Esophagus muscularis mucosa (tissue), 4 donors: ENCODE measurements at places on chromosomes 6 and 20. TPM values are rescaled to one million over a fixed set of nuclear protein-coding genes. Genes with fewer than 3 reads are reported as not detected.

The PGC gene
- total RNA-seq, result not detected

- DNase-seq, result no peak
Measured at GRCh38 chr20:13121840-13122515, 99.1 kb upstream of the ISM1 start.

DNA sequence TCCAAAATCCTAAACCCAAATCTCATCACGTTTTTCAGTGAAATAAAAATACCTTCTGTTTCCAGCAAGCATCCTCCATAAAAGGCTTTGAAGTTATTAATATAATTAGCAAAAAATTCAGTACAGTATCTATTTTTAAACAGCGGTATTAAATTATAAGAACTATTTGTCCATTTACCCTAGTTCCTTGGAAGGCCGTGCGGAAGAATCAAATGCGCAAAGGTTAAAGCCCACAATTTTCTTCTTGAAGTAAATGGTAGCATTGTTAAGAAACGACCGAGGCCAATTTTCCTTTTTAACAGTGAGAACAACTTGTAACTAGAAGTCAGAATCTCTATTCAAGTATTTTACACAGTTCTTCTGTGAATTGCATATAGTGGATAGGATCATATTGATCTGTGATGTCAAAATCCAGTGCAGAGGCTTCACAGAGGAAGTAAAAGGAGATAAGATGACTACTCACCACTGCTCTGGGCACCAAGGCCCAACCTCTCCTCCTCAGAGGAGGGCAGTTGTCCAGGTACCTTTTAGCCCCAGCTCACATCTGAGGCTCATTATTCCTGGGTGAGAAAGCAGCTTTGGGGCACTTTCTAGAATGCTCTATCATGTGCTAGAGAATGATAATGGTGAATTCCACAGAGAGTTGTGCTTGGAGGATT, 36.3 kb downstream of the TNFAIP3 start:
- no peak for DNase-seq

DNA sequence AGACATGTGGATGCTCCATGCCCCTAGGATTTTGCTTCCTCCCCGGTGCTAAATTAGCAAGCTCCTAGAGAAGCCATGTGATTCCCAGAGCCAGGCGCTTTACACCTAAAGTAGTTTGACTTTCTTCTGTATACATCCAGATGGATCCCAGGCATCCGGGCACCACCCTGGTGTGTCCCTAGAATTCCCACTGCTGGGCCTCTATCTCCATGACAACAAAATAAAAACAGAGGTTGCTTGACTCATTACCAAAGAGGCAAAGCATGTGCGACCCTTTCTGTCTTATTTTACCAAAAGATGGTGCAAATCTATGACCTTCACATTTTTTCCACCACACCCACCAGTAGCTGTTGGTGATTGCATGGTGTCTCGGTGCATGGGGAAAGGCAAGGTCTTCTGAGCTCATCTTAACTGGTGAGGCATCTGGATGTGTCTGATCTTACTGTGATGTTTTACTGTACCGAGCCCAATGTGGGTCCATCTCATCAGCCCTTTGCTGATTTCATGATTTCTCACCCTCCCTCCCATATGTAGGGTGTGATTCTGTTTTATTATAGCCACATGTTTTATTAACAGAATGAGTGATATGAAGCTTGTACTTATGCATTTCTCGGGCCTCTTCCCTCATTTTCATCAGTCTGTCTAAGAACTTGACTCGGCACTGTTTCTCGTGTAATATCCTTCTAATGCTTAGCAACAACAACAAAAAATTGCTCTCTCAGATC, 27.4 kb upstream of the VAPB start:
- no peak for DNase-seq

DNA sequence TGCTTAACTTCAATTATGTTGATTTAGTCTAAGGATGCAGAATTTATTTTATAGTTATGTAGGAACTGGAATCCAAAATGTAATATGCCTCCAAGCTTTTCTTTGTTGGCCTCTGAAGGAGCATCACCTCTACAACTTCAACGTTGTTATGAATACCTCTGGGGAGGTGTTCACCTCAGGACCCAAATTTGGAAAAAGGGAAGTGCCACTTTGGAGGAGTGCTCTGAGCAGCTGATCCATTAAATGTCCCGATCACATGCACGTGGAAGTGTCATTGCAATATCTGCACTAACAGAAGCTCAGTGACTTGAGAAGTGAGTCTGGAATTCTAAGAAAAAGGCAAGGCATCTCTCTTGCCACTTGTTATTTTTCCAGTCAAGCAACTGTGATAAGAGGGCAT, 22.2 kb upstream of the SLC17A3 start:
- no peak for DNase-seq

The PHF10 gene
- 77.4 TPM for total RNA-seq

GRCh38 chr6:116971959-116972358, 94.9 kb downstream of the RFX6 start:
- DNase-seq, result no peak

- no peak for DNase-seq
Measured at GRCh38 chr20:33234050-33234449, 1.7 kb upstream of the BPIFA1 start.

The TMEM170B gene
- 8.6 TPM for total RNA-seq

DNA sequence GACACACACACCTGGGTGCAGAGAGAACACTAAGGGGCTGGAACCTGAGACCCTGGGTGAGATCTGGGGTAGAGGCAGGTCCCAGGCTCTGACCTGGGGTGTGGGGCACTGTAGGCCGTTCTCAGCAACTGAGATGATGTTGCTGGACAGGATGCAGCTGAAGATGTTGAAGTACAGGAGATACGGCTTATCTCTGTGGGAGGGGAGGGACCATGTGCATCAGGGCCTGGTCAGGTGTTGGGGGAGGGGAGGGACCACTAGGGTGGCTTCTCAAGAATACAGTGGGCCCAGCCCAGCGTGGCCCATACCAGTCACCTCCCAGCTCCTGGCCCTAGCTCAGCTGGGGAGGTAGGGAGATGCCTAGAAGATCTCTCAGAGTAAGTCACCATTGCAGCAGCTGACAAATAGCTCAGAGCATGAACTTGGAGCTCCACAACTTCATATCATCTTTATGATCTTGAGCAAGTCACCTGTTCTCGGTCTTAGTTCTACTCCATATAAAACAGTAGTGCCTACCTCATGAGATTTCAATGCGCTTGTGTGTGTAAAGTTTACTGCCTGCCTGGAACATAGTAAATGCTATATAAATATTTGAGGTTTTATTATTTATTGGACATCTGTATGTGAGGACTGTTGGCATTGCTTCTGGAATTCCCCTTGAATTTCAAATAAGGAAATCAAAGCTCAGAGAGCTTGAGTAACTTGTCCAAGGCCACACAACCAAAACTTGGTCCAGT, 3.8 kb downstream of the SLC44A4 start:
- no peak for DNase-seq

The AIF1 gene
- total RNA-seq, result 9.4 TPM

- DNase-seq, result no peak
Measured at GRCh38 chr6:166467436-166468000, 84.8 kb upstream of the MPC1 start.

- DNase-seq, result no peak
Measured at GRCh38 chr6:156780962-156781853, 4.0 kb downstream of the ARID1B start.

DNA sequence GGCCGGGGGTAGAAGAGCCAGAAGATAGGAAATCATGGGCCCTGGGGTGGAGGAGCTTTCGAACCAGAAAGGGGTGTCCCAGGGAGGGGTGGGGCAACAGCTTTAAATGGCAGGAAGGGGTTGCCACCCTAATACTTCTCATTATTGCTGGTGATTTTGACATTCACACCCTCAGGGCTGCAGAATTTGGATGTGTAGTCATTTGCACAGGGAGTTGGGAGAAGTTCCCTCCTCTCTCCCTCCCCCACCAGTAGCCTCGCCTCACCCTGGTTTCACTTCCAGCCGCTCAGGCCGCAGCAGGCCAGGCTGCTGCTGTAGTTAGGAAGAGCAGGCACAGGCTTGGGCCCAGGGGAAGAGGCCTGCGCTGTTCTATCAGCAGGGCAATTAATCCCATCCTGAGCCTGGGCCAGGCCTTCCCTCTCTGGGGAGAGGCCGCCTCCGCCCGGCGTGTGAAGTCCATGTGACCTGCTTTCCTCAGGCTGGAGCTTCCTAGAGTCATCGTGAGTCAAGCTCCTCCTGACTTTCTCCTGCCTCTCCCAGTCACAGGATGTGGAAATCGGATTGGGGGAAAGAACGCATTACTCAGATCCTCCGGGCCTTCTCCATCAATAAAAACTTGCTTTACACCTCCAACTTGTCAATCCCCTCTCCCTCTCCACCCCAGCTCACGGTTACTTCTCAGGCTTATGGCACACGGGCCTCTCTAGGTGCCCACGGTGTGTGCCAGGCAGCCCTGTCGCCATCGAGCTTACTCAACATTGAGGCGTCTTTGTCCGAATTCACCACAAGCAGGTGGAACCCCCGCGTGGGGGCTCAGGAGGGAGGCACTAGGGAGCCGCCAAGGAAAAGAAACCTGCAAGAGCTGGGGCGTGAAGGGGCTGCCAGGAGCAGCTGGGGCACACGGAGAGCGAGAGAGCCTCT, 7.8 kb downstream of the ADTRP start:
- peak; percentile 95 for DNase-seq

The OR12D3 gene
- total RNA-seq, result not detected

- no peak for DNase-seq
Measured at GRCh38 chr6:35401514-35401913, 50.6 kb upstream of the FANCE start.

- no peak for DNase-seq
Measured at GRCh38 chr6:117521791-117522502, 39.5 kb downstream of the DCBLD1 start.

The CYP39A1 gene
- total RNA-seq, result 7.1 TPM

DNA sequence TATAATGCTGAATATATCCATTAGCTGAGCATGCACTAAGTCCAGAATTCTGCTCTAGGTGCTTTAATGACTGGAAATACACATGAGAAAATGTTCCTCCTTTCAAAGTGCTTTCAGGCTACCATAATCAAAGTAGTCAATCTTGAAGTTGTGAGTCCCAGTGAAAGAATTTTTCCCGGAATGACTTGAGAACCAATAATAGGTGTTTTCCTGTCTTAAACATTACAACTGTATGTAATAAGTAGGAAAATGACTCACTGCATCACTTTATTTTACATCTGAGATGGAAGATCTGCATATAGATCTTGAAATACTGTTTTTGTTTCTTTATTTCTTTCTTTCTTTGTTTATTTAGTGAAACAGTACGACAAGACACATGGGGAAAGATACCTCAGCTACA, 437.4 kb upstream of the JAG1 start:
- no peak for DNase-seq

- DNase-seq, result no peak
Measured at GRCh38 chr6:135014353-135014832, 40.2 kb downstream of the HBS1L start.

- no peak for DNase-seq
Measured at GRCh38 chr6:45800911-45801310, 214.7 kb downstream of the CLIC5 start.

The FOXC1 gene
- 8.7 TPM for total RNA-seq

DNA sequence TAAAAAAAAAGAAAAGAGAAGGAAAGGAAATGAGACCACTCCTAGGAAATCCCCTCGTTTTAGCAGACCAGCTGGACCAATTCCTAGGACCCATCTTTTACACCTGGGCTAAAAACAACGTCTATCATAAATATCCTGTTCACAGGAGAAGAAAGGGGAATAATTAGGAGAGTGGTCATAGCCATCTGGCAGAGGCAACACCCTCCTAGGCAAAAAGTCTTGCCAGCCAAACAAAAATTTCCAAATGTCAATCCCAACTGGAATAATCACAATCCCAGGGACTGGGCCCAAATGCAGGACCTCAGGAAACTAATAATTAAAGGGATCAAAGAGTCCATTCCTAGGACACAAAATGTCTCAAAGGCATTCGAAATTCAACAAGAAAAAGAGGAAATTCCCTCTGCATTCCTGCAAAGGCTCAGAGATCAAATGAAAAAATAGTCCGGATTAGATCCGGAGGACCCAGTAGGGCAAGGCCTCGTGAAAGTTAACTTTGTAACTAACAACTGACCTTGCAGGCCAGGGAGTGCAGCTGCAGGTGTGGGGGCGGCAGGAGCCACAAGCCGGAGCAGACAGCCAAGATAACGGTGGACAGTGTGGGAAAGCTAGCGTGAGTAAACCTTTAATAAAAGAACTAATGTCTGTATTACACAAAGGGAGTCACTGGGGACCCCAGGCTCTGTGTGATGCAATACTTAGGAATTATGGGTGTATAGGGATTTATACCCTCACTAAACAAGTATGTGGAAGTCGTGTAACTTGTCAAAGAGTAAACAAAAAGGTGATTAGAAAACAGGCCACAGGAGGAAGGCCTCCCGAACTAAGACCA, 11.7 kb downstream of the LCA5 start:
- DNase-seq, result no peak

The MUCL3 gene
- total RNA-seq, result not detected

- DNase-seq, result no peak
Measured at GRCh38 chr6:16345449-16346330, 107.3 kb downstream of the GMPR start.

The TAF4 gene
- total RNA-seq, result 14.4 TPM

- no peak for DNase-seq
Measured at GRCh38 chr20:19336631-19337030, 124.2 kb downstream of the SLC24A3 start.

DNA sequence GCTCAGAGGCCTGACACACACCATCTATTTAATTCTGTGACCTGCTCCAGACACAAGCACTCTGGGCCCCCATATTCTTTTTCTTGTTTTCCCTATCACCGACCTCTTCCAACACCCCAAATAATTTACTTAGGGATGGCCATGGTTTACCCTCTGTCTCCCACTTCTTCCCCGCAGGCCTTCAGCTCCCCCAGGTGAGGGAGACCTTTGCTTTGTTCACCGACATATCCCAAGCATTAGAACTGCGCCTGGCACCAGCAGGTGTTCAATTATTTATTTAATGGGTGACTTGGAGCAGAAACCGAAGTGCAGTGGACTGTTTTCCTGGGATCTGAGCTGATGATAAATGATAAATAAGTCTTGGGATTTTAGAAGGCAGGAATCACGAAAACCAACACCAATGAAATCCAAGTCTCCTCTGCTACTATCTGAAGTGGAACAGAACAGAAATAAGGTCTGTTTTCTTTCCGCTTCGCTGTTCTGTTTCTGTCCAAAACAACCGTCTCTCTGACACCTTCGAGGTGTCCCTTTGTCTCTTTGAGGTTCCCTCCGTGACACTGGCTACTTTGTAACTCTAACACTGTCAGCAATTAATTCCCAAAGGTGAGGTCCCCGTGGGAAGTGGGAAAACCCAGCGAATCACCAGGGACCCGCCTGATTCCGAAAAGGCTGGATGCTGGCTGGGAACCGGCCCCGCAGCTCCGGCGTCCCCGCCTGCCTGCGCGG, 1.1 kb upstream of the RIN2 start:
- DNase-seq, result no peak
